WERI-Rb-1 (cell line): ENCODE measurements at places on chromosomes 16 and 17.

GRCh38 chr16:66712512-66712911 lies 16.0 kb upstream of the CMTM4 start:
- DNase-seq = no peak

- DNase-seq = no peak
Observed at GRCh38 chr17:9902120-9902519, 3.0 kb downstream of the RCVRN start.

DNA sequence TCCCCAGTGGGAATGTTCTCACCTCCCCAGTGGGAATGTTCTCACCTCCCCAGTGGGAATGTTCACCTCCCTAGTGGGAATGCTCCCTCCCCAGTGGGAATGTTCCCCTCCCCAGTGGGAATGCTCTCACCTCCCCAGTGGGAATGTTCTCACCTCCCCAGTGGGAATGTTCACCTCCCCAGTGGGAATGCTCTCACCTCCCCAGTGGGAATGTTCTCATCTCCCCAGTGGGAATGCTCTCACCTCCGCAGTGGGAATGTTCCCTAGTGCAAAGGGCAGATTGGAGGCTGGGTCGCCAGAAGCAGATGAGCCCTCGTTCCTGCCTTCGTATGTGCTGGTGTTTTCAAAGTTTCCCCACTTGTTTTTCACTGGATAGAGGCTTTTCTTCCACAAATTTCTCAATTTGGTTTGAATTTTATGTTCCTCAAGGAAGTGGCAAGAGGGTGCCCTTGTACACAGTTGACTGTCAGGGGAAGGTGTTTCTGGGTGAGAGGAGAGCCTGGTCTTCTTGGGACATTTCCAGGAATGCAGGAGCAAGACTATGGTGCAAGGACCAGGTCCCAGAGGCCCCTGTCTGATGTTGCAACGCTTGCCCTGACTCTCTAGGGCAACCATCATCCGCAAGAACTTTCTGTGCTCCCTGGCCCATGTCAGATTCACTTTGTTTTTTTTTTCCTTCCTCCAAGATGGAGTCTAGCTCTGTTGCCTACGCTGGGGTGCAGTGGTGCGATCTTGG lies 34.0 kb downstream of the TRARG1 start:
- no peak for DNase-seq

- DNase-seq = peak; percentile 37
Observed at GRCh38 chr16:74051-74746, 1.8 kb upstream of the RHBDF1 start.

GRCh38 chr16:84932681-84933080 lies 78.7 kb downstream of the ZDHHC7 start:
- DNase-seq = no peak

GRCh38 chr17:55413825-55414489 lies 7.7 kb downstream of the MMD start:
- no peak for DNase-seq

DNA sequence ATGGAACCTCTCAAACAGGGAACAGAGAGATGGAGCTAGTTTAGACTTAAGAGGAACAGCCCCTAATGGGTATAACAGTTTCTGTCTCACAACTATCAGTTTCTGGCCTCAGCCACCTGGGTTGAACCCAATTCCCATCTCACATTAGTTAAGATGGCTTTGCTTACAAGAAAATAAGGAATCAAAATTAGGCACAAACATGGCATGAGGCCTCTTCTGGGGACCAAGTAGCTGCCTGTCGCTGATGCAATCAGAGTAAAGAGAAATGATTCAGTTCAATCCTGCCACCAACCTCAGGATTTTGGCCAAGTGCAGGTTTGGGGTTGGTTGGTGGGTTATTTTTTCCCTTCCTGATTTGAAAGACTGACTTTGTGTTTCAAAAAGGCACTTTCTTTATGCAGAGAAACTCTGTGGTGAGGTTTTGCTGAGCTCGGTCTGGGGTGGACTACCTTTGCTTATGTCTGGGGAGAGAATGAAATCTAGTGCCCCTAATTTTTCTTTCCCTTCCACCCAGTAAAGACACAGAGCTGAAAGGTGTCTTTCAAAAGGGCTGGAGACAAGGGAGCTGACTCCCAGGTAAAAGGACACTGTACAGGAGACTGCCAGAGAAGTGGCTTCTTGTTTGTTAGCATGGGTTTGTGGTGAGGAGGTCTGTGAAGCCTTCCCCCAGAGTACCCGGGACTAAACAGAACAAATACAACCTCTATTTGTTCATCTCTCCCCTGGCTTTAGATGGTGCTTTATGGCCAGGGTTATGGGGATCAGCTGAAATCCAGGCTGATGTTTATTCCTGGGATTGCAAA lies 44.8 kb upstream of the NFAT5 start:
- no peak for DNase-seq

DNA sequence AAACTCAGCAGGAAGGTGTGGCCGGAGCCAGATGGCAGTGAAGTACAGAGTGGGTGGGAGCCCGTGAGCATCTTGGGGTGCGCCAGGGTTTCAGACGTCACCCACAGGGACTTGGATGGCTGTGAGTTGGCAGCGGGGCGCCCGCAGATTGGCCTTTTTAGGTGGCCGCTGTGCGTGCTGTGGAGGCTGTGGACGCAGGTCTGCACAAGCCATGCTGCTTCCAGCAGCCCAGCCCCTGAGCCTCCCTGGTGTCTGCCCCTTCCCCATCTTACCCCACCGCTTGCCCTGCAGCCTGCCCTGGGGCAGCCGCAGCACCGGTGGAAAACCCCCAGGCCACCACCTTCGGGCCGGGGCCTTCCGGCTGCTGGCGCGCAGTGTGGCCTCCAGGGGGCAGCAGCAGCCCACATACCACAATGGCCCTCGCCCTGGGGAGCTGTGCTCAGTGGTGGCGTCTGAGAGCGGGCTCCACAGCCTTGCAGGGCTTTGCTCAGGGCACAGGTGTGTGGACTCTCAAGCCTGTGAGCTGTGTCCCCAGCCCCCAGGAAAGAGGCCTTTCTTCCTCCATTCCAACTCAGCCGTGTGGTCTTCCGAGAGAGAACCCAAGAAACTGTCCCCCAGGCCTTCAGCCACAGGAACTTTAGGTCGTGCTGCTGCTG lies 11.8 kb downstream of the ENDOV start:
- peak; percentile 95 for DNase-seq

- no peak for DNase-seq
Observed at GRCh38 chr16:56019274-56019673, 144.1 kb upstream of the CES5A start.

GRCh38 chr16:59410451-59410850 lies 676.3 kb upstream of the GOT2 start:
- no peak for DNase-seq

- DNase-seq = no peak
Observed at GRCh38 chr16:64830653-64831052, 291.2 kb downstream of the CDH11 start.

DNA sequence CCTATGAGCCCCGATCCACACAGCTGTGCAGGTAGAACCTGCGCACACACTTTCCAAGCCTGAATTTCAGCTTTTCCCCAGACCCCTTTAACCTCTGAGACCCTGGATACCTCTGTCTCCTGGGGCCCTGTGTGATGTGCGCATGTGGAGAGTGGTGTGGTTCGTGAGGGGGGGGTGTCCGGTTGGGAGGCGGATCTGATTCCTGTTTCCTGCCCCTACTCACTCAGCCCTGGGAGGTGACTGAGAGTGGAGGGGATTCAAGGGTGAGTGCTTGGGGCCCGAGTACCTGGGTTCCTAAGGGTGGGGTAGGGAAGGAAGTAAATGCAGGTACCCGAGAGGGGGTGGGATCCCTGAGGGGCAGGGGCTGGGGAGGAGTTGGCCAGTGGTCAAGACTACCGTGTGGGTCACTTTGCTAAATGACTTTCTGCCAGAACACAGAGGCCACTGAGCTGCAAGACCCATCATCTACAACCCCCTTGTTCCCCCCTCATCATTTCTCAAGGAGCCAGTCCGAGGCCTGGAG lies 621 bp downstream of the ARHGEF15 start:
- no peak for DNase-seq

DNA sequence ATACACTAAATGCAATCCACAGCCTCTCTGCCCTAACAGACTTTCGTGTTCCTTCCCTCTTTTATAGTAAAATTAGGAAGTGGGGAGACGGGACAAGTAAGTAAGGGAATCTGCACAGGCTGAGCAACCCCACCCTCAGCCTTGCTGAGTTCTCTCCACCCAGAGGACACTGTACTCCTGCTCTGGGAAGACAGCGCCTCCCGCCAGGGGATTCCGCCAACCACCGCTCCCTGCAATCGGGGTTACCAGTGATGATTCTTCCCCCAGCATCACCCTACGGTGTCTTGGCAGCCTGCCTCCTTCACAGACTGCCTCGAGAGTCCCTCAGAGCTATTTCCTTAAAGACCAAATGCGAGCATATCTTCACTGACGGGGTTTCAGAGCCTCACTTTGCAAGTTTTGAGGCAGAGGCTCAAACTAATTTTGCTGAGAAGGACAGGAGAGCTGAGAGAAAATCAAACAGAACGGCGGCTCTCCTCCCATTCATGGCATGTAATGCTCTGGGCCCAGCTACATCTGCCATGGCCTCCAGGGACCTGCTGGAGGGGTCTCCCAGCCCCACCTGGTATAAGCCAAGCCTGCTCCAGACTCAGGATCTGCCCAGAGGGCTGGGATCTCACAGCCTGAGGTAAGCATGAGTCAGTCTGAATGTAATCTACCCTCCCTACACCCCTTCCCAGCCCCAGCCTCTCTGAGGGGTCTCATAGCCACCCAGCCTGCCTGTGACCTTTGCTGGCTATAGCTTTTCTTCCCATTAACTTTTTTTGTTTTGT lies 22.7 kb upstream of the ASGR2 start:
- no peak for DNase-seq

GRCh38 chr16:67922740-67923139 lies 8.9 kb downstream of the CTRL start:
- no peak for DNase-seq

- DNase-seq = peak; percentile 58
Observed at GRCh38 chr16:55056585-55057401, 126.1 kb downstream of the IRX5 start.

GRCh38 chr17:82278786-82279391 lies 5.4 kb upstream of the CSNK1D start:
- DNase-seq = no peak

DNA sequence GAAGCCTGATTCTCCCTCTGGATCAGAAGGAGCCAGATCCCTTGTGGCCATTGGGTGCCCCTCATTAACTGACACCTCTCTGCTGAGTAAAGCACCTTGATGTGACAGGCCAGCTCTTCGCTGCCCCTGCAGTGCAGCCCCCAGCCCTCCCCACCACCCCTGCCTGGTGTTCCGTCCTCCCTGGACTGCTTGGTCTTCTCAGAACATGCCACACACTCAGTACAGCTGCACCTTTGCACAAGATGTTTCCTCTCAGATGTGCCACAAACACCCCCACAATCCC lies 20.2 kb downstream of the GOSR2 start:
- no peak for DNase-seq

- no peak for DNase-seq
Observed at GRCh38 chr16:57565461-57565860, 23.0 kb downstream of the ADGRG5 start.

DNA sequence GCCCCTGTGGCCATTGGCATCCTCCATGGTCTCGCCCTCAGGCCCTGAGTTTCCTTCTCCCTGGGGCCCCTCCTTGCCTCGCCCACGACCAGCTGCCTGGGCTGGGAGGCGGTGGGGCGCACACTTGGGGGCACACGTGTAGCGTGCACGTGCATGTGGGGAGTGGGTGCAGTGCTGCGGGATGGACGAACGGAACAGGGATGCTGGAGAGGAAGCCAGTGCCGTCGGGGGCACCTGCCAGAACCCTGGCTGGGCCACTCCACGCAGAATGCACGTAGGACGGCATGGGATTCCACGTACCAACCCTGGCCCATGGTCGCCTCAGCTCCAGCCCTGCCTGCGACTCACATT lies 80.4 kb downstream of the KLHDC4 start:
- no peak for DNase-seq

DNA sequence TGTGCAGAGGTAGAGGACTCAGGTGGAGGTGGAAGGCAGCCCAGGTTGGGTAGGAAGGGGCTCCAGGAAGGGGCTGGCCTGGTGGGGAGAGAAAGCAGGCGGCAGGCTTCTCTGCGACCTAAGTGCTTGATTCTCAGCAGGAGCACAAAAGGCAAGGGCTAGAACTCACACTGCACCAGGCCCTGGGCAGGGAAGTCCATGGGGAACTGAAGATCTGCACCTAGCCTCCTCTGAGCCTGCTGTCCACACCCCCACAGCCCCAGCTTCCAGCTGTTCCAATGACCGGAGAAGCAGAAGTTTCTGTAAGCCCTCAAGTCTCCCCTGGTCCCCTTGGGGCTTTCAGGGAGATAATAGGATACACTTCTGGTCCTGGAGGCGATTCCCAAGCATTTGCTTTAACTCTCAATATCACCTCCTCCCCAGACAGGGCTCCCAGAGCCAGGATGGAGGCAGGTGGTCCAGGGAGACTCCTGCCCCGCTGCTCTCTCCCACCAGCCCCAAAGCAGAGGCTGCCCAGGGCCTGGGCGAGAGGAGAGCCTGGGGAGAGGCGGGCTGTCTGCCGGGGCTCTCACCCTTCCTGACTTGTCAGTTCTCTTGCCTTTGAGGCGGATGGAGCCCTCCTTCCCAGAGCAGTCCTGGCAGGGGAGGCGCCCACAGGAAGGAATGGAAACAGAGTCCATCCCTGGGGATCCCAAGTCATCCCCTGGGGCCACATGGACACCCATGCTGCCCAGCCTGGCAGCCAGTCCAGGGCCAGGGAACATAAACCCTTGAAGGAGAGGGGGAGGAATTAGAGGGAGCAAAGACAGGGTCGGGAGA lies 126.0 kb downstream of the RBFOX3 start:
- DNase-seq = no peak

- no peak for DNase-seq
Observed at GRCh38 chr17:19671433-19671832, 22.9 kb downstream of the ALDH3A2 start.

- DNase-seq = no peak
Observed at GRCh38 chr16:27840311-27841060, 223.0 kb downstream of the GSG1L start.

DNA sequence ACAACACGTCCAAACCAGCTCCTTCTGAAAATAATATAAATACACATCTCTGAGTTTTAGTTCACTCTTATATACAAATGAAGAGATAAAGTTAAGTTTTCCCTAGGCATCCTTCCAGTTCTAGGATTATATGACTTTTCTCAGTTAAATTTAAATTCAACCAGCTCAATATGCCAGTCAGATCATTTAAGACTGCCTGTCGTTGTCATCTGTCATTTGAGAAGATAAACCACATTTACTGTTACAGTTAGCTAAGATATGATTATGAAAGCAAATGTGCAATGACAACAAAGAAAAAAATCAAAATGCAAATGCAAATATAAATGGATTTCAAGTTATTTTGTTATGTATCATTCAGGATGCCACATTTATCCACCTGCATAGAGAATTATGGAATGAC lies 671.7 kb upstream of the GOT2 start:
- DNase-seq = no peak

GRCh38 chr17:17032131-17032692 lies 10.0 kb upstream of the MPRIP start:
- peak; percentile 74 for DNase-seq

GRCh38 chr16:59632276-59632855 lies 898.2 kb upstream of the GOT2 start:
- DNase-seq = no peak
